ENCODE measurements at places on chromosomes 3 and 15.

DNA sequence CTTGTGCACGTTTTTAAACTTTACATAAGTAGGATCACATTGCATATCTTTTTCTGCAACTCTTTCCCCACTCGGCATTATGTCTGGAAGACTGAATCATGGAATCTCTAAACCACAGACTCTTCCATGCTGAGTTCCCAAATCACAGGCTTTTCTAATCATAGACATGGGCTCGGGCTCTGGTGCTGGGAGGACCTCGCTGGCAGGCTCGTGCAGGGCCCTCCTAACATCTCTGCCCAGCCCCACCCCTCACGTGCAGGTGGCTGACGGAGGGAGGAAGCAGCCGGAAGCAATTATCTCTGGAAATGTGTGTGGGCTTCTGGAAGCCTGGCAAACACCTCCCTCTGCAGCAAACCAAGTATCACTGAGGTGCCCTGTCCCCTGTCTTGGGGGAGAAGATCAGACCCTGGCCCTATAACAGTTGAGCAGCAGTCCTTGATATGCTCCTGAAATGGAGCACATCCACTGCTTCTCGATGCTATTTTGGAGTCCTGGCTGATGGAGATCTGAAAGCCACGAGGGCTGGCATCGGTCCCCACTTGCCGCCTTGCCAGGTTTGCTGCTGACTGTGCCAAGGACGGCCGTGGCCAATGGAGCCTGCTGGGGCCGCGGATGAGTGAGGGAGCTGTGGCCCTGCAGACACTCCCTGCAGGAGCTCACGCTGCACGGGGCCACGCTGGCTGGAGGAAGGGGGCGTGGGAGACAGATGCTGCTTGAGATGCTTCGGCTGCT, 4.4 kb upstream of the IQSEC1 start:
- no peak for DNase-seq

GRCh38 chr3:41102053-41102556, 97.2 kb upstream of the CTNNB1 start:
- DNase-seq, result no peak

- no peak for DNase-seq
Observed at GRCh38 chr3:110754212-110754916, 317.3 kb upstream of the NECTIN3 start.

- no peak for DNase-seq
Observed at GRCh38 chr3:55735976-55736375, 248.9 kb upstream of the WNT5A start.

GRCh38 chr3:147662705-147663104, 253.5 kb downstream of the ZIC1 start:
- DNase-seq, result no peak

GRCh38 chr3:112090887-112091586, 4.8 kb downstream of the C3orf52 start:
- DNase-seq, result no peak

GRCh38 chr15:78988361-78988911, 43.6 kb upstream of the CTSH start:
- no peak for DNase-seq

GRCh38 chr15:100202309-100202960, 139.3 kb downstream of the ADAMTS17 start:
- DNase-seq, result no peak

DNA sequence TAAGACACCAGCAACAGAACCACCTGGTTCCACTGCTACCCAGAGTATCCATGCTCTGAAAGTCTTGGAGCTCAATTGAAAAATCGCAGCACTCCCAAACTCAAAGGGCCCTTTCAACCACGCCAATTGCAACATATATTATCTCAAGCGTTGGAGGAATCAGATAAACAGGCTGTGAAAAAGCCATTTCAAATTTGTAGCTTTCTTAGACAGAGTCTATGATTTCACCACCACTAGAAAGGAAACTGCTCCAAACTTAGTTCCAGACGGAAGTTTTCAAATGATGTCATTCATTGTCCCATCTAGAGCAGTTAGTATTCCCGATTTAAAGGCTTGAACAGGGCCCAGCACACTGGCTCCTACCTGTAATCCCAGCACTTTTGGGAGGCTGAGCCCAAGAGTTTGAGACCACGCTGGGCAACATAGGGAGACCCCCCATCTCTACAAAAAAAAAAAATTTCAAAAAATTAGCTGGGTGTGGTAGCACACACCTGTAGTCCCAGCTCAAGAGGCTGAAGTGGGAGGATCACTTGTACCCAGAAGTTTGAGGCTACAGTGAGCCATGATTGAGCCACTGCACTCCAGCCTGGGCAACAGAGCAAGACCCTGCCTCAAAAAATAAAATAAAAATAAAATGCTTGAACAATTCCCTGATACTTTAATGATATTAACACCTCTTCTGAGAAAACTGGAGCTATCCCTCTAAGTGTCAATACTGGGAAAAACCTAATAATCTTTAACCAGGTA, 16.8 kb downstream of the TNIK start:
- no peak for DNase-seq

Measured in stimulated activated CD4-positive, alpha-beta T cell treated with anti-CD3 and anti-CD28 coated beads, Interleukin-4, amount 100 ng/mL, for 48 hours (primary cell).